Activated T-helper 1 cell treated with anti-CD3 and anti-CD28 coated beads, Interleukin-2, amount 50 U/mL, for 16 hours (primary cell): ENCODE measurements at places on chromosomes 5 and 9.

GRCh38 chr9:126295516-126295915 is 31.1 kb upstream of the MVB12B start:
- DNase-seq: no peak

DNA sequence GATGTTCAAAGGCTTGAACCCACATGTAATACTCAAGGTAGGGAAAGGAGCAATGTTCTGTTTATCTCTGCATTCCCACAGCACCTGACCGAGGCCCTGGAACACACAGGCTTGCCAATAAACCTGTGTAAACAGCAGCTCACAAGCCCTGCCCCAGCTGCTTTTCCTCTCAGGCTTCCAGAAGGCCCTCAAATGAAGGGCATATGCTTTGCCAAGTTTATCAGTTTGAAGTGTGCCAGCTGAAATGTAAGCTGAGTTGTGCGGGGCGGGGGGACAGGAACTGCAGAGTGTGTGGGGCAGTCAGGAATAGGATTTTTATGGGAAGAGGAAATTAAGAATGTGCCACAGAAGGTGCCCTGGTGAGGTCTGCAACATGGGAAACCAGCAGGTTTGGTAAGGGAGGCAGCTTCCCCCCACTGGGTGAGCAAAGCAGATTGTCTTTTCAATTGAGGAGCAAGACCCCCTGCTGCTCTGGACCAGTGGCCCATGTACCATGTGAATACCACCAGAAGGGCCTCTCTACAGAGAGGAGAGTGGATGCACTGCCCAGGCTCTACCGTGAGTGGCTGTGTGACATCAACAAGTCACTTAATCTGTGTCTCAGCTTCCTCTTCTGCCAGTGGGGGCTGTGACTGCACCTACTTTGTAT is 194.8 kb downstream of the SPOCK1 start:
- no peak for DNase-seq

- DNase-seq: no peak
Measured at GRCh38 chr9:89078860-89079259, 87.6 kb downstream of the S1PR3 start.

GRCh38 chr9:12875191-12875590 is 100.4 kb downstream of the LURAP1L start:
- DNase-seq: no peak

- DNase-seq: no peak
Measured at GRCh38 chr5:42377496-42377895, 45.7 kb upstream of the GHR start.

DNA sequence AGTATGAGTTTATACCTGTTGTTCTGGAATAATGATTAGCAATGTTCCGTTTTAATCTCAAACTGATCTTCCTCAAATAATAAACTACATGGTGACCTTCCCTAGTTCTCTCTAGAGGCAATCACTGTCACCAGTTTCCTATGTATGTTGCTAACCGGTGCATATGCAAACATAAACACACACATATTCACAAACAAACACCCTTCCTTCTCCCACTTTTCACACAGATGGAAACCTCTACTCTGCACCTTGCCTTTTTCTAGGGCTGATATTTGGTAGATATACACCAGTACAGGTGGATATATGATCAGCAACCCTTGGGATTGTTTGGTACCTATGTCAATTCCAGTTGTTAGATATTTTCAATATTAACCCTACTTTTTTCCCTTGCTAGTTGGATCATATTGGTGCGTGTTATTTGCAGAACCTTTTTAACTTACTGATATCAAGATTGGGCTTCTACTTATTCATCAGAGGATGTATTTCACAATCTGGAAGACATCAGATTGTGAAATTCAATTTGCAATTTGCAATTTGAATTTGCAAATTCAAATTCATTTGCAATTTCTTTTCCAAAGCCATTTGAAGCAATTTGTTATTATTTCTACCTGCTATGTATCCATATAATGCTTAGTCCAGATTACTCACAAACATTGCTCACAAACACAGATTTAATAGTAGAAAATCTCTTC is 12.6 kb downstream of the FYB1 start:
- DNase-seq: no peak
